Retina (tissue), 1 donor: ENCODE measurements at places on chromosomes 7 and 10.

DNA sequence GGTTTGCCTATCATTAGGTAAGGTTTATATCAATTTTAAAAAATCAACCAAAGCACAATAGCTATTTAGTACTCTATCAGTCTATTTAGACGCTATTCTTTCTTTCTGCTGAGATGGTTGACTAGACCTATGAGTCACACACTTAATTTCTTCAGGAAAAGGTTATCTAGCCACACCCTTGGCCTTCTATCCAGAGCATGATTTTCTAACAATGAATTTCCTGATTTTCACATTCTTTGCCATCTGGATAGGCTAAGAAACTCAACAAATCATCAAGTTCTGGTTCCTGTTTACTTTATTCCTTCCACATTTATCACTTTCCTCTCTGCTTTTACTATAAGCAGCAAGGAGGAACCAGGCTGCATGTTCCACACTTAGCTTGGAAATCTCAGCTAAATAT lies 8.1 kb downstream of the PRPS1L1 start:
- no peak for DNase-seq

GRCh38 chr10:70615784-70616522 lies 13.4 kb upstream of the PRF1 start:
- no peak for DNase-seq

- DNase-seq, result no peak
These were observed 326.9 kb downstream of the PLXNA4 start for GRCh38 chr7:132249256-132249971.

GRCh38 chr10:69497231-69497561 lies 45.9 kb downstream of the TSPAN15 start:
- DNase-seq, result no peak

DNA sequence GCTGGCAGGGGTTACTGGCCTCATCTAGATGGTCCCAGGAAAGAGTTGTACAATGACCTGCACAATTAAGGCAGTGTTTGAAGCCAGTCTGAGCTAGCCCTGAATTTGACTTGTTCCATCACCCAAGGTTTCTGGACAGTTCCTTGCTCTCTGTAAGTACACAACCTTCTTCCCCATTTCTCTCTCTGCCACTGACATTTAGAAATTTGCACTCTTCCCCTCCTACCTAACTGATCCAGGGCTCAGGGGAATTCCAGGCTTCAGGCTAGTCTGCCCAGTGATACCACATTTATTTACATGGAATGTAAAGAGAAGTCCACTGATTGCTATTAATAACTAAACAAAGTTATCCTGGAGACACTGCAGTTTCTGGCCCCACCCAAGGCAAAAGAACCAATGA lies 139.0 kb upstream of the GPR26 start:
- no peak for DNase-seq

- DNase-seq, result no peak
These were observed 68.1 kb upstream of the SFMBT2 start for GRCh38 chr10:7478727-7479457.

DNA sequence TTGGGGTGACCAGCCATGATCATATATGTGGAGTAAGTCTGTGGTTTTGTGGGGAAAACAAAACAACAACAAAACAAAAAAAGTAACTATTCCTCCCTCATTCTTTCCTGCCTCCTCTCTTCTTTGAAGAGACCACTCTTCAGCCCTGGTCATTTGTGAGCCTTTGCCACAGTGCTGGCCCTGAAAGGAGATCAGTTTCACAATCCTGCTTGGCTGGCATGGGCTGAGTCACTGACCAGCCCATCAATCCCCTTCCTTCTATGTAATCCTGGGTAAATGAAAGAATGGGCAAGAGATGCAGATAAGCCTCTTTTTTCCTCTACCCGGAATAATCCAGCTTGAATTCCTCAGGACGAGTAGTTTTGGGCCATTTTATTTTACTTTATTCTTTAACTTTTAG lies 13.6 kb downstream of the CSTF2T start:
- no peak for DNase-seq

DNA sequence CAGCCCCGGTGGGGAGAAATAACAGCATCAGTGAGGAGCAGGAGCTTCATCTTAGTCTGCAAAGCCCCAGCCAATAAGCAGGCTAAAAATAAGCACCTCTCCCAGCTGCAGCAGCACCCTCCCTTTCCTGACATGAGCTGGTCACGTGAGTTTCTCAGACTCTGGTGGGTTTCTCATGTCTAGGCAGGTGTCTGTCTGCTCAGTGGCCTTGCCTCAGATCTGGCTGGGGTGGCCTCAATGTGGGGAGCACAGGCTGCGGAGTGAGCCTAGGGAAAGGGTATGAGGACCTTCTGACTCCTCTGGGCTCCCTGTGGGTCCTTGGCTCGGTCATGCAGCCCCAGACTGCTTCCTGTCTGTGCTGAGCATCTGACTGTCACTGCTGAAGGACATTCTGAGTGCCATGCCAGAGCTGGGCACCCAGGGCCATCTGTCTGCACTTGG lies 81.6 kb upstream of the LRRC4 start:
- no peak for DNase-seq

GRCh38 chr7:25087855-25088254 lies 37.2 kb downstream of the CYCS start:
- DNase-seq, result no peak

GRCh38 chr7:3003936-3004335 lies 39.7 kb downstream of the CARD11 start:
- DNase-seq, result no peak
